ENCODE measurements at places on chromosomes 7 and 10.

- no peak for DNase-seq
Observed at GRCh38 chr10:8596929-8597472, 542.5 kb downstream of the GATA3 start.

GRCh38 chr7:252981-253380 lies 37.0 kb upstream of the FOXL3 start:
- no peak for DNase-seq

DNA sequence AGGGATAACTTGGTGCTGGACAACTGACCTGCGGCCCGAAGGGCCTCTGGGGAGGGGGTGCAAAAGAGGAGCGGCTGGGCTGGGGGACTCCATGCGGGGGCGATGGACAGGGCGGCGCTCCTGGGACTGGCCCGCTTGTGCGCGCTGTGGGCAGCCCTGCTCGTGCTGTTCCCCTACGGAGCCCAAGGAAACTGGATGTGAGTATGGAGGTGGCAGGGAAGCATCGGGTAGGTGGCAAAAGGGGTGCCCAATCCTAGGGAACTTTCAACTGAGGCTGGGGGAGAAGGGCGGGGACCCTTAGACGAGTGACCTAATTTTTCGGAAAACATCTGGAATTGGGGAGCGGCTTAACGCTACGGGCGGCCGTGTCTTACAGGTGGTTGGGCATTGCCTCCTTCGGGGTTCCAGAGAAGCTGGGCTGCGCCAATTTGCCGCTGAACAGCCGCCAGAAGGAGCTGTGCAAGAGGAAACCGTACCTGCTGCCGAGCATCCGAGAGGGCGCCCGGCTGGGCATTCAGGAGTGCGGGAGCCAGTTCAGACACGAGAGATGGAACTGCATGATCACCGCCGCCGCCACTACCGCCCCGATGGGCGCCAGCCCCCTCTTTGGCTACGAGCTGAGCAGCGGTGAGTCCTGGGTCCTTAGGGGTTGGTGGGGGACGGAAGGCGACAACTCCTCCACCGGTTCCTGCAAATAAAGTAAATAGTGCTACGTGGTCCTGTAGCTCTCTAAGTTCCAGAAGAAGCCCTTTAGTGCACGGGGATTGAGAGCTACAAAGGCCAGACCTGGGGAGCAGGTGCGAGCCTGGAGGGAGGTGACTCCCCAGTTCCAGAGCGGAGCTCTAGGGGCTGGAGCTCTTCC lies 622 bp downstream of the WNT16 start:
- no peak for DNase-seq

- DNase-seq: no peak
Observed at GRCh38 chr7:157268540-157268939, 68.3 kb upstream of the DNAJB6 start.

- DNase-seq: no peak
Observed at GRCh38 chr10:110403593-110403992, 94.1 kb upstream of the DUSP5 start.

- no peak for DNase-seq
Observed at GRCh38 chr10:69416695-69417094, at the start of gene TACR2. TSS of gene TACR2 (minus strand) at chr10:69416918. CDS start at chr10:69416323, 595 bp downstream.

- DNase-seq: peak; percentile 87
Observed at GRCh38 chr7:64574540-64575099, 11.7 kb upstream of the ZNF680 start.

- DNase-seq: no peak
Observed at GRCh38 chr7:16268821-16269768, 152.2 kb downstream of the CRPPA start.

DNA sequence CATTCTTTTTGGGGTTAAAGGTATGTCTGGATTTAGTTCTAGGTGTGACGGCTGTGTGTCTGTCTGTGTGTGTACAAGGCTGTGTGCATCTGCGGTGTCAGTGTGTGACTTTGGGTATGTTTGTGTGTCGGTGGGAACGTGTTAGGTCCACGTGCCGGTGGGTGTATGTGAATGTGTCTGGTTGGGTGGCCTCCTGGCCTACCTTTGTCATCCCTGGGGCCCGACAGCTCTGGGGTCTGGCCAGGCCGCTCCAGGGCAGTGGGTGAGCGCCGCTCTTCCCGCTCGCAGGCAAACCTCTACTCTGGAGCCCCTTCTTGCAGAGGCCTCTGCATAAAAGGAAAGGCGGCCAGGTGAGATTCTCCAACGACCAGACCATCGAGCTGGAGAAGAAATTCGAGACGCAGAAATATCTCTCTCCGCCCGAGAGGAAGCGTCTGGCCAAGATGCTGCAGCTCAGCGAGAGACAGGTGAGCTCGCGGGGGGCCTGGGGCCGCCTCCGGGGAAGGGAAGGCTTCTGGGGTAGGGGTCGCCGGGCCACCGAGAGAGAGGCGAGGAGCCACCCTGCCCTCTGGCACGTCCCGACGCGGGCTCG lies 2.4 kb downstream of the HHEX start:
- DNase-seq: no peak

GRCh38 chr7:55078465-55079372 lies 59.9 kb downstream of the EGFR start:
- no peak for DNase-seq

DNA sequence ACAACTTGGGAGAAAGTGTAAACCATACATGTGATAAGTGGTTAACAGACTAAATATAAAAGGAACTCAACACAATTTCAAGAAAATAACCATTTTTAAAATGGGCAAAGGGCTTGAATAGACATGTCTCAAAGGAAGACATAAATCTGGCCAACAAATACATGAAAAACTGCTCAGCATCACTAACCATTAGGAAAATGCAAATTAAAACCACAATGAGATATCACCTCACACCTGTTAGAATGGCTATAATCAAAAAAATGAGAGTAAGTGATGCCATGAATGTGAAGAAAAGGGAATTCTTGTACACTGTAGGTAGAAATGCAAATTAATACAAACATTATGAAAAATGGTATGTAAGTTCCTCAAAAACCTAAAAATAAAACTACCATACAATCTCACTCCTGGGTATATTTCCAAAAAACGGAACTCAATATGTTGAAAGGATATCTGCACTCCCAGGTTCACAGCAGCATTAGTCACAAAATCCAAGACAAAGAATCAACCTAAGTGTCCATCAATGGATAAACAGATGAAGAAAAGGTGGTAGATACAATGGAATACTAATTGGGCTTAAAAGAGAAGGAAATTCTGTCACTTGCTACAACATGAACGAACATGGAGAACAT lies 5.6 kb downstream of the SNX13 start:
- DNase-seq: no peak

DNA sequence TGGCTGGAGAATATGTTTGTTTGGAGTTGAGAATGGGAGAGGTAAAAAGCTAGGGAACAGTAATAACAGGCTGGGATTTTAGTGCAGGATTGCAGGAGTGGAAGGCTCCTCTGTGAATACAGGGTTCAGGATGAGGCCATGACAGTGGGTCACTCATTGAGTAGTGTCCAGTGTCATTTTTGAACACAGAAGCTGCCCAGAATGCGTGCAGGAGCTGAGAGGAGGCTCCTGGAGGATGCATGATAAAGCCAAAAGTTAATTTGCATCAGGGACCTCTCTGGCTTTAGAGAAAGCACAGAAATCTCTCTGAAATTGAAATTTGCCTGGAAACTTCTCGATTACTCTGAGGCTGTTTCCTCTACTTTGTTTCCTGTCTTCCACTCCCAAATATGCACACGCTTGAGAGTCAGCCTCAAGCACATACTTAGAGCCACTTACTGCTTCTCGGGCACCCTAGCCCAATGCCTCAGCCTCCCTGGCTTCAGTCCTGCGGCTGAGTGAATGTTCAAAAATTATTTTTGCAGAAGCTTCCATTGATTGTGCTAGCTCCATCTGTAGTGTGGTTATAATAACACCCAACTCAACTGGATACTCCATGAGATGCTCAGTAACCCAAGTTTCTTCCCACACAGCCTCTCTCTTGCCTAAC lies 1.8 kb upstream of the GALNT17 start:
- no peak for DNase-seq

DNA sequence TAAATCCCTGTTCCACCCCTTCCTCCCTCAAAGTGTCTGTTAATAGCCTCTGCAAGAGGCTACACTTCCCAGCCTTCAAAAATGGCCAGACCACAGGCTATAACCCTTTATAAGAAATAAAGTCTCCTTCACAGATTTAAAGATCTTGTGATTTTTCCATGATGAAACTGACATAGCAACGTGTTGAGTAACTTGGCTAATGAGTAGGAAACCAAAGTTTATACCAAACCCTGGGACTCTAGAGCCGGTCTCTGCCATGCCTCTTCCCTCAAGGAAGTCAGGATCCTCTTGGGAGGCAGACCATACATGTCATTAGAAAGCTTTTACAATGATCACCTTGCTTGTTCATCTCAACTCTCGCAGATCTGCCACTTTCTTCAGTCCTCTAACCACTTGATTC lies 44.4 kb downstream of the GRM8 start:
- no peak for DNase-seq

- DNase-seq: no peak
Observed at GRCh38 chr10:60664859-60665258, 113.4 kb upstream of the CDK1 start.

DNA sequence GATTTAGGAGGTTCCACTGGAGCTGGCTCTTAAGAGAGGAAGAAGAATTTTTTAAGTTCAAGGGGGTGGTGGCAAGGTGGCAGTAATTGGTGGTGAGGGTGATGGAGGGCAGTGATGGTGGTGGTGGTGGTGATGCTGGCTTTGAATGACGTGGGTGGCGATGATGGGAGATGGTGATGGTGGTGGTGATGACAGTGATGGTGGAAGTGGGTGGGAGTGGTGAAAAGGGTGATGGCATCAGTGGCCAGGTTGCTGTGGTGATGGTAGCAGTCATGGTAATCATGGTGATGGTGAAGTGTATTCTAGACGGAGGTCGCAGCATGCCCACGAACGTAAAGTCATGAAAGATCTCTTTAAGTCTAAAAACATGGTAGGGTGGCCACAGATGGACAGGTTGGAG lies 197.3 kb downstream of the PTEN start:
- no peak for DNase-seq

- DNase-seq: no peak
Observed at GRCh38 chr10:9508606-9509005, 1454.1 kb downstream of the GATA3 start.

DNA sequence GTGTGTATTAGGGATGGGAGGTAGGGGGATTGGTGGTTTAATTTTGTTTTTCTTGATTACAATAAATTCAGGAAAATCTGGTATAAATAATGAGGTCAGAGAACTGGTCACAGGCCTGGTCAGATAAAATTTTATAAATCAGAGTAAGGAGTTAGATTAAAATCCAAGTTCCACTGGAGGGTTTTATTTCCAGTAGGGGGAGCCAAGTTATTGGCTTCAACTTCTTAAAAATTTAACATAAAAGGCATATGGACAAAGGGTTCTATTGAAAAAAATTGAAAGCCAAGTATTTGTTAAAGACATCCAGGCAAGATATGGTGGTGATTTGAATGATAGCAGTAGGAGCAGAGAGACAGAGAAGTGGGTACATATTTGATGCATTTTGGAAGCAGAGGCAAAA lies 763.3 kb downstream of the SORCS1 start:
- DNase-seq: peak; percentile 5

- DNase-seq: no peak
Observed at GRCh38 chr10:130744631-130745030, 566.9 kb downstream of the TCERG1L start.

DNA sequence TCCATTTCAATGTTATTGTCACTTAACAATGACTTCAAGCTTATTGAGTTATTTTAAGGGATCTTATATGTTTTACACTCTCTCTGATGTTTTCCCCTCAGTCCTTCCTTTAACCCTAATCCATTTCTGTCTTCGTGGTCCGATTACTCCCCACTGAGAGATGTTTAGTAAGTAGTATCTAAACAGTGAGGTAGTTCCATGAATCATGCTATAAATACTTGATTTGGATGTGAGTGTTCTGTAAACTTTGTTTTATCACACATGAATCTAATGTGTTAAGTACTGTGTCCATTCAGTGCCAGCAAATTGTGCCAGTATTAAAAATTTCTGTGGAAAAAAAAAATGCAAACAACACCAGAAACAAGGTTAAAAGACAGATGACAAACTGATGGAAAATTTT lies 18.6 kb downstream of the RPP30 start:
- no peak for DNase-seq

- no peak for DNase-seq
Observed at GRCh38 chr7:79434098-79434497, 19.4 kb downstream of the MAGI2 start.

- no peak for DNase-seq
Observed at GRCh38 chr7:40795607-40796006, 660.8 kb downstream of the SUGCT start.

DNA sequence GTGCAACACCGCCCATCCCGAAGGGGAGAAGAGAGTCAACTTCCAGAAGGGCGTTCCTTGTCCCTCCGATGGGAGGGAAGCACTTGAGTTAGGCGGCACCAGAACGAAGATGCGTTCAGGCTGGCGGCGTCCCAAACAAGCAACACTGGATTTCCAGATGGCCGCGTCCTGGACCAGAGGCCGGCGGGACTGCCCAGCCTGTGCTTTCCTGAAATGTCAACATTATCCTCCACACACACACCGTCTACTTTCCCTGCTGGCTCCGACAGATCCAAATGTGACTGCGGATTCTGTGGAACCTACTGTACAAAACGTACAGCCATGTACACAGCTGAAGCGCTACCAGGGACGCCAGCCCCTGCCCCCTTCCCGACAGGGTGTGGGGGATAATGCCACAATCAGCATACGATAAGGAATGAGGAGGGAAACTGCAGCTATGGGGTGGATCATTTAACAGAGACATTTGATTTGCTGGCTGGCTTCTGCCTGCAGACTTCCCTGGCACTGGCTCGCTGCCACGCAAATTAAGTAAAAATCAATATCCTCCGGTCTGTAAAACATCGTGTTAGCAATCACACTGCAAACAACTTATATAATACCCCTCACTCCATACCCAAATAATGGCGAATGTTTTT lies 82.1 kb downstream of the ZRANB1 start:
- no peak for DNase-seq

DNA sequence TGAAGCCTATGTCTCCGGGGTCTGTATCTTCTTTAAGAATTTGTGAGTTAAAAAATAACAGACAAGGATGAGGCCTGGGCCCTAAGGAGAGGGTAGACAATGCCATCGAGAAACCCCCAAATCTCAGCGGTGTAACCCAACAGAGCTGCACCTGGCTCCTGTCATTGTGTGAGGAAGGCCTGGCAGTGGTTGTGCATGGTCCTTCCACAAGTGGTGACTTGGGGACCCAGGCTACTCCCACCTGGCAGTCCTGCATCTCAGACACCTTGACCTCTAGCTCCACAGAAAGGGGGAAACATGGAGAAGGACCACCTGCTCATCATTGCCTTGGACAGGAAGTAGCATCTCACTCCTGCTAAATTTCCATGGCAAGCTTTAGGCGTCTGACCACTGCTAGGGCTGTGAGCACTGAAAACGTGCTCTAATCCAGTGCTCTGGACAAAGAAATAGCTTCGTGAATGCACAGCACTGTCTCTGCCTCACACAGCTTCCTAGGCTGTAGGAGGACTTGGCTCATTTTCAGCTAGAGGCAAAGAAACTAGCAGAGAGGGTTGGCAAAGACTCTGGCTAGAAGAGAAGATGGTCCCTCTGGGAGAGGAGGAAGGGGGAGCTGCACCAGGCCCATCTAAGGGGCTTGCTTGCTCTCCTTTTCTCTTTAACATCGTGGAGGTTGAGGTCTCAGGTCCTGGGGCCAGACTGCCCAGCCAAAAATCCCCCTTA lies 273.9 kb upstream of the ZMIZ1 start:
- no peak for DNase-seq

Data from NAMALWA (cell line).